Right renal cortex interstitium (tissue), 3 donors: ENCODE measurements at places on chromosomes 5 and 9.

DNA sequence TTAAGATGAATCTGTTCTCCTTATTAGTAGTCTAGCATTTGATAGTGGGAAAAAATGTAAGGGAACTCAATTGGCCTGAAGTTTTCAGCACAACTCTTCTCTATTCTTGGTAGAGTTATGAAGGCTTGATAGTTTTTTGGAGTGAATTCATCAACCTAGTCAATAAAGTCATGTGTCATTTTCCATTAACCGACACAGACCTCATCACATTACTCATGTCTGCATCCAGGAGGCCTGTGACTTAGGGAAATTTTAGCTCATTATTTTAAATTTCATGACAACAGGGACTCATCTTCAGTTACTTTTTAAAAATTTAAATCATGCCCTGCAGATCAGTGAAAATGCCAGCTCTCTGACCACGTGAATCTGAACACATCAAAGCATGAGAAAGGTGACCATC lies 63.3 kb downstream of the ADAMTS16 start:
- DNase-seq: no peak

- no peak for DNase-seq
Observed at GRCh38 chr9:859251-859650, 17.8 kb downstream of the DMRT1 start.

DNA sequence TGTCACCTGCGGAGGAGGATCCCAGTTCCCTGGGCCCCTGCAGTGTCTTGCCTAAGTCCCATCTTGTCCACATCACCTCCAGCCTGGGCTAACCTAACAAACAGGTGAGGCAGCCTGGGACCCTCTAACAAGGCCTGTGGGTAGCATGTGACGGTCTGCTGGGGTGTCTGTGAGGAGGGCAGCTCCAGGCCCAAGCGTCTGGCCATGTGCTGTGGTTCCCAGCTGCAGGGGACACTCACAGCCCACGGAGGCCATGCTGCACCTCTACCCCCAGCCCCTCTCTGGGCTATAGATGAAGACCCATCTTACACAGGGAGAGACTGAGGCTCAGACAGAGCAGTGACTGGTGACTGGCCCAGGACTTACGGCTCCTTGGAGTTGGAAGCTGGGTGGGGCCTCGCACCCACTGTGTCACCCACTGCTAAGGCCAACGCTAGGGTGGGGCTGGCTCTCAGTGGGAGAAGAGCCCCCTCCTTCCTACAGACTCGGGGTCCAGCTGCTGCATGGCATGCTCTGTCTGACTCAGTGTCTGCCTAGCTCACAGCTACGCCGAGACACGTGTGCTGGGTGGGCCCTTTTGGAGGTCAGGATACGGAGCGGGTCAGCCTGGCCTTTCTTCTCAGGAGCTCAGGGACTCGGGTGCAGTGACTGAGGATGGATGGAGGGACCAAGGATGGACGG lies 40.8 kb upstream of the RNF130 start:
- no peak for DNase-seq

DNA sequence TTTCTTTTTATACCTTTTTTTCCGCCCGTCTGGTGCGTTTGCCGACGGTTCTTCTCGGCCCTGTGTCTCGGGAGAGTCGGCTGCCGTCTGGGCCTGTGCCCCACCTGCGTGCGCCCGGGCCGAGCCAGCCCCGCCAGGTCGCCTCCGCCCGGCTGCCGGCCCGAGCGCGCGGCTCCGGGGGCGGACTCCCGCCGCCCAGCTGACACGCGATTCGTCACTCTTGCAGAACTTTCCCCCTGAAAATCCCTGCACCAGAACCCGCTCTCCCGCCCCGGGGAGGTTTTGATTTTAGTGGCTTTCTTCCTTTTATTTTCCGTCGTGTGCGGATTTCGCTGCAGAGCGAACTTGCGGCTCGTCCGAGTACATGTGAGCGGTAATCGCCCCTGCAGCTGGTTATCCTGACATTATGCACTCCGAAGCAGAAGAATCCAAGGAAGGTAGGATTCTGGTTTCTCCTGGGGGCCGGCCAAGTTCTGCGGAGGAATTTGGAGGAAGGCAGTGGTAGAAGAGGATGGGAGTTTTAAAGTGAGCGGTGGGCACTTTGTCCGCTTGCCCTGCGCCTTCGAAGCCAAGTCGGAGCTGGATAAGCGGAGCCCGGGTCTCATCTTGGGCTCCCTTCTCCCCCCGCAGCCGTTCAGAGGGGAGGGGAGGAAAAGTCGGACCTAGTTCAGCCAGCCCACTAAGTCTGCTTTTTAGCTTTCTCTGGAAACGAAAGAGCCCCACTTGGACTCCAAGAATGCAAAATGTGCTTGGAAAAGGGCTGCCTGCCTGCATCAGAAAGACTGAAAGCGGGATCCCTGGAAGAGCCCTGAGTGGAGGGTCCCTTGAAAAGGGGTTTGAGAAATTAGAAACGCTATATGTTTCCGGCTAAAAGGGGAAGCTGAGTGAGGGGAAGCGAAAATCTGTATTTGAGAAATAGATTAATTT lies at the start of gene TNFAIP8:
TNFAIP8 (plus strand) TSS at position 335 of the 927 bp plus-strand sequence; CDS start at position 407, 72 bp downstream.
- DNase-seq: peak; percentile 55

DNA sequence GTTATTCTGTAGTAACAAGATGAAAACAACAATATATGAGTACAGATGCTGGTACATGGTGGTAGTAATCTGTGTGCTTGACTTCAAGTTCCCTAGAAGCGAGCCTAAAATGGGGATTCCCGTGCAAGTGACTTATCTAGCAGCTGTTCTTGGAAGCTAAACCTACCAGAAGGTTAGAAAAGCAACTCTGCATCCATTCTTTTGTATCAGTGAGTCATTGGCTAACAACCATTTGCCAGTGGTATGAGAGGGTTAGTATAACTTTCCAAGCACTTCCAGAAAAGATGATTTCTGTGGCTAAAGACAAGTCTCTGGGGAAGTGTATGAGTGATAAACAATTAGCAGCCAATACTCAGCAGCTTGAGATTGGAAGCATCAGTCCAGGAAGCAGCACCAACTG lies 787.7 kb upstream of the CDH6 start:
- no peak for DNase-seq

DNA sequence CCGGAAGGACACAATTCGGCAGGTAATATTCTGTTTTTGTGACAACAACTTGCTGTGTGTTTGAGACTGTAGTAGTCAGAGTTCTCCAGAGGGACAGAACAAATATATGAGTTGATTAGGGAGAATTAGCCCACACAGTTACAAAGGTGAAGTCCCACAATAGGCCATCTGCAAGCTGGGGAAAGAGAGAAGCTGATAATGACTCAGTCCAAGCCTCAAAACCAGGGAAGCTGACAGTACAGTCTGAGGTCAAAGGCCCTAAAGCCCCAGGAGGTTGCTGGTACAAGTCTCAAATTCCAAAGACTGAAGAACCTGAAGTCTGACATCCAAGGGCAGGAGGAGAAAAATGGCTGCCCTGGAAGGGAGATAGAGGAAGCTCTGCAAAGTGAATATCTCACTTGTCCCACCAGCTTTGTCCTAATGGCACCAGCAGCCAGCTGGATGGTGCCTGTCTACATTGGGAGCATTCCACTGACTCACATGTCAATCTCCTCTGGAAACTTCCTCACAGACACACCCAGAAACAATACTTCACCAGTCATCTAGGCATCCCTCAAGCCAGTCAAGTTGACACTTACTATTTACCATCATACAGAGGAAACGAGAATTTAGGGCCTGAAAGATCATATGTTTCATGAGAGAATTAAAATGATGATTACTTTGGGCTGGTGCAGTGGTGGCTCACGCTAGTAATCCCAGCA lies 36.3 kb upstream of the CTXN3 start:
- no peak for DNase-seq

DNA sequence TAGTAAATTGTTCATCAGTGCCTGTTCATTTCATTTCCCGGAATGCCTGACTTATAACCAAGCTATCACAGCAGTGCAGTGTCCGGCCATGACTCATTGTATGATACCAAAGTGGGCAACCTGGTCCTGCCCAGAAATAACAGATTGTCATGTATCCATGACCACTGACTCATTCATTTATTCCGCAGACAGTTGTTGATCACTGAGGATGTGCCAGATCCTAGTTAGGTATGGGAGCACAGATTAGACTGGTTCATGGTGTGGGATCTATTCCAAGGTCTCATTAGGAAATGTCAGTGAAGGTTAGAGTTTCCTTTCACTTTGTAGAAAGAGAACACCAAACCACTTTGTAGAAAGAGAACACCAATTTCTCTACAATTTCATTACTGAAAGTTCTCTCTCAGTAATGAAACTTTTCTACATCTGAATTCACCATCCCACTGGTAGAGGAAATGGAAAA lies 8.7 kb downstream of the NREP start:
- no peak for DNase-seq

GRCh38 chr5:36875790-36876298 lies 725 bp upstream of the NIPBL start:
- peak; percentile 69 for DNase-seq

DNA sequence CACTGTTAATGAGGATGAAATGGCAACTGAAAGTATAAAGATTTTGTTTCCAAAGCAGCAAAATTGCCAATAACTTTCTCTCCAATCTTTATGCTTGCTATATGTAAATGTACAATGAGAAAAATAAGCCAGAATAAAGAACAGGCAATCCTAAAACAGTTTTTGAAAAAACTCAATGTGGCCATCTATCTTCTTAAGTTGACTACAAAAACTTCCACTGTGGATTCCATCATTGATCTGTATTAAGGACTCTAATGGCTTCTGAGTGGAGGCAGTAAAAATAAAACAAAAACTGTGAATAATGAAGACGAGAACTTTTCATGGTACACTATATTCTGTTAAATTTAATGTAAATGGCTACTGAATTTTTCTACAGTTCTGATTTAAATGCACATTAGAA lies 382.9 kb downstream of the TMEM232 start:
- DNase-seq: no peak
